HCT116 (cell line): ENCODE measurements at places on chromosomes 2 and 18.

- no peak for DNase-seq
These were observed 53.8 kb downstream of the GULP1 start for GRCh38 chr2:188345426-188345825.

DNA sequence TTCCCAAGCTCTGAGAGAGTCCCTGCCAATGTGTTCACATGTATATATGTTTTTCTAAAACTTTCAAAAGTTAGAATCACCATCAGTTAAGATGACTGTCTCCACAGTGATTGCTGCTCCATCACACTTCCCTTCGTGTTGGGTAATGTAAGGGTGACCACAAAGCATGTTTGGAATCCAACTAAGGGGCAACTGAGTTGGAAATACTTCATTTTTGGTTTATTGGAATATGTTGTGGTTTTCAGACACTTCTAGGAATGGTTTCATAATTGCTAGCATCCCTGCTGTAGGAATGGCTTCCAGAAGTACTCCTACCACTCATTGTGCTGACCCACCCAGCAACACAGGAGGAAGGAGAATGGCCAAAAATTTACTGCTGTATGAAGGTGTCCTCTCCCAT, 212.5 kb upstream of the GULP1 start:
- DNase-seq = no peak

GRCh38 chr2:143355870-143356269, 226.7 kb downstream of the ARHGAP15 start:
- no peak for DNase-seq

GRCh38 chr2:213991453-213992108, 419.3 kb upstream of the VWC2L start:
- DNase-seq = no peak

- DNase-seq = no peak
These were observed 92.6 kb upstream of the MGAT4A start for GRCh38 chr2:98823196-98824170.

GRCh38 chr2:181123798-181124231, 143.4 kb downstream of the UBE2E3 start:
- no peak for DNase-seq

DNA sequence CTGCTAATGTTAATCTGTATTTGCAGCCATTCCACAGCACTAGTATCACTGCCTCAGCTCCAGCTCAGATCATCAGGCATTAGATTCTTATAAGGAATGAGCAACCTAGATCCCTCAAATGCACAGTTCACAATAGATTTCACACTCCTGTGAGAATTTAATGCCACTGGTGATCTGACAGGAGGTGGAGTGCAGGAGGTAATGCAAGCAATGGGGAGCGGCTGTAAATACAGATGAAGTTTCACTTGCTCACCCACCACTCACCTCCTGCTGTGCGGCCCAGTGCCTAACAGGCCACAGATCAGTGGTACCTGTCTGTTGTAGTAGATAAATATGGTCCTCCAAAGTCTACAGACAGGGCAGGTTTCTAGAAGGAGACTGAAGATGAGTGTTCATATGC, 97.7 kb upstream of the TMEFF2 start:
- no peak for DNase-seq

DNA sequence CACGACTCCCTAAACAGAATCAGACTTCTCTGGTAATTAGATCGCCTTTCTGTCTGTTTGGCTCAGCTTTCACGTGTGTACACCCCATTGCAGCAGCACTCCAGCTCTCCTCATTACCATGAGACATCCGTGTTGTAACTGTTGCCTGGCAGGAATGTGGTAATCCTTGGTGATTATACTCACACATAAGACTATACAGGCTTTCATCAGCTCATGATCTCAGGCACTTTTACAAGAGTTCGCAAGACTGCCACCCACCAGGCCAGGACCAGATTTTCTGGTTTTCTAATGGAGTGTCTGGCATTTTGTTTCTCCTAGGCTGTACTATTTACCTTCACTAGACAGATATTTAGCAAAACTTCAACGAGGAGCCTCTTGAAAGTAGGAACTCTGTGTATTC, 50.2 kb downstream of the ACVR1 start:
- no peak for DNase-seq

DNA sequence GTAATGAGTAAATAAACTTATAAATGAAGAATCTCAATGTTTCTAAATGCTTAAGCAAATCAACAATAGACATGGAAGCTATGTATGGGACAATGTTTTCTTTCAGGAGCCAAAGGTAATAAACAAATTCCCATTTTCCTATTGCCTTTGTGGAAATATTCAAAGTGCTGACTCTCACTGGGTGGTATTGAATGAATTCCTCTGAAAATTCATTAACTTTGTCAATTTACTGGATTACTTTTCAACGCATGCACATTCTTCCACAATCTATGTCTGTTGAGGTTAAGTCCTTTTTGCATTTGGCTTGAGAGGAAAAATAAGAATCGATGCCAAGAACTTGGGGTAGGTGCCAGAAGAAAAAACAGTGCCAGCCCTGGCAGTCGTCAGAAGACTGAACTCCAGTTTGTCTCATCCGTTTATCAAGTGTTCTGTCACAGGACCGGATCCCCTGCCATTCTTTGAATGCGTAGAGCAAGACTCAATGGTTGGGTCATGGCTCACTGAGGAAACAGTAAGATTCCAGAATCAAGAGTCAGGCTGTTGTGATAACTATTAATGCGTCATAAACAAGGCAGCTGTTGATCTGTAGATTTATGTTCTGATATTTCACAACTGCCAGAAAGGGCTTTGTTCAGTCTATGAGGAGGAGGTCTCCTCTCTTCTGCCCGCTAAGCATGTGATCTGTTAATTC, 133.3 kb downstream of the GFPT1 start:
- no peak for DNase-seq
